HEK293T (cell line): ENCODE measurements at places on chromosomes 4 and X.

- DNase-seq, result no peak
These were observed 143.4 kb upstream of the VCX3A start for GRCh38 chrX:6678313-6678712.

DNA sequence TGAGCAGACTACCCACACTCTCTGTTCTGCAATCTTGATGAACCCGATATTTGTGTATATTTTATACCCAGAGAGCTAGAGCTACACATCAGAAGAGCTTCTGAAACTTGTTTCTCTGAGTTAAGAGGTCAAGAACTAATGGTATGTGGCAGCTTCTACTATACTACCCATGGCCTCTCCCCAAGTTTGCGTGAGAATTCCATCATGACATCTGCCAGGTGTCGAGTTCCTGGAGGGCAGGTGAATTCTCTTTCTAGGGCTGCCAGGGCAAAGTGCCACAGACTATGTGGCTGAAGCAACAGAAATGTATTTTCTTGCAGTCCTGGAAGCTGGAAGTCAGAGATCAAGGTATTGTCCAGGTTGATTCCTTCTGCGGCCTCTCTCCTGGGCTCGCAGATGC is 4.4 kb downstream of the SORCS2 start:
- DNase-seq, result no peak

DNA sequence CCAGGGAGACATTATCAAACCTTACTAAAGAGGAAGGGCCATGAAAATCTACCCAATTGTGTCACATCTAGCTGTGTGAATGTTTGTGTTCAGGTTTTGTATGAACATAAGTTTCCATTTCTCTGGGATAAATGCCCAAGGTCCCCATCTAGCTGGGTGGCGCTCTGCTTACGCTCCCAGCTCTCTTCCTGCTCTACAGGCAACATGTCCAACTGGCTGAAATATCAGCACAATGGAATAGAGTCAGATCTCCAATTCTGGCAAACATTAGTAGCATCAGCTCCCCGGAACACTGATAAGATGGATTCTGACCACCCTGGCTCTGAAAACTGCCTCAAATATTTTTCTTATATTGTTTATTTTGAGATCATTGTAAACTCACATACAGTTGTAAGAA is 74.8 kb downstream of the IRF2 start:
- DNase-seq, result no peak

GRCh38 chr4:77269505-77269904 is 112.5 kb downstream of the CCNG2 start:
- DNase-seq, result no peak

DNA sequence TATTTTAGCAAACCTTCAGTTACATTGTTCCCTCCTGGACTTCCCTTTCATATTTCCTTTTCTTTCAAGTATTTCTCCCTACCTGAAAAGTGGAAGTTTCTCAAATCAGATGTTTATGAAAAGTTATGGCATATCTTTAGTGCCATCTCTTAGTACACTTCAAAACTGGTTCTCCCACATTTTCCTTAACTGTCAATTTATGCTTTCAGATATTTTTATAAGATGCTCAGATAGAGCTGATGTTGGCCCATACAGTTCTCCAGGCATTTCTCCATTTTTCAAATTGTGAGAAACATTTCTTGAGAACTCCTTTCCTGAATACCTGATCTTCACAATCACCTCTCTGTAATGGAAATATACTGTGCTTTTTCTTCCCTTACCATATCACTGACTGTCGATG is 32.5 kb upstream of the AP1AR start:
- DNase-seq, result no peak

DNA sequence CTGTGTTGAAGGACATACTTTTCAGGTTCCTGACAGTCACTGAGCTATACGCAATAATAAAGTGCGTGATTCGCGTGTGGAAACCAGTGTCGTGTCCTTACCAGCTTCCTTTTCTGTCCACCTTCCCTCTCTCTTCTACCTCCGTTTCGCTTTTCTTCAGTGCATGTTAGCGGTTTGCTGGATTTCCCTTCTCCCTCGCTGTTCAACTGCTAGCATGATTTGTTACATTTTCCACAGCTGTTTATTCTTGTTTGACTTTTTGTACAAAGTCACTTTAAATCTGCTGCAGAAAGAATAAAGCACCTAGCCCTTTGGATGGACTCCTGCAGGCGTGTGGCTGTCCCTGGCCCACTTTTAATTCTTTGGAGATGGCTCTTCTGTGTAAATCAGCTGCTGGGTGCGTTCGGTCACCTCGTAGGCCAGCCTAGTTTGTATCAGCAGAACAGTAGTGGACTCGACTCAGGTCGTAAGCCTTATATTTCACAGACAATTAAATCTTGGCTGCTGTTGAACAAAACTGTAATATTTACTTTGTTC is 8.9 kb upstream of the HAND2 start:
- DNase-seq, result no peak

GRCh38 chrX:11267425-11267824 is 25.8 kb upstream of the AMELX start:
- DNase-seq, result no peak

DNA sequence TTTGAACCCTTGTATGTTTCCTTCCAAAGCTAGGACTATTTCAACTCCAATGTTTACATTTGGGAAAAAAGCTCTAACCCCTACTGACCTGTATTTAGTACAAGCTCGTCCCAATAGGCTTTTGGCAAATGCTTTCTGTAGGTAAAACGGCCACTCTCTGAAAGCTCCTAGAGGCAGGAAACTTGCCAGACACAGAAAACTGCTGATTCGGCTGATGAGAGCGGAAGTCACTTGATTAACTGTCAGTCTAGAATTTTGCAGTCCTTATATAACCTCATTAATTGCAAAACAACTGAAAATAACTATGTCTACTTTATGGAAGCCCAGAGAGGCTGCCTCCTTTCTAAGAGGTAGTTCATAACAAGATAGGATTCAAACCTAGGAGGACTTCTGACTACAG is 108.1 kb downstream of the TSPAN7 start:
- no peak for DNase-seq

GRCh38 chrX:68121371-68121770 is 311.9 kb downstream of the OPHN1 start:
- no peak for DNase-seq

- DNase-seq, result no peak
These were observed 15.4 kb downstream of the TSPAN5 start for GRCh38 chr4:98642991-98643426.

DNA sequence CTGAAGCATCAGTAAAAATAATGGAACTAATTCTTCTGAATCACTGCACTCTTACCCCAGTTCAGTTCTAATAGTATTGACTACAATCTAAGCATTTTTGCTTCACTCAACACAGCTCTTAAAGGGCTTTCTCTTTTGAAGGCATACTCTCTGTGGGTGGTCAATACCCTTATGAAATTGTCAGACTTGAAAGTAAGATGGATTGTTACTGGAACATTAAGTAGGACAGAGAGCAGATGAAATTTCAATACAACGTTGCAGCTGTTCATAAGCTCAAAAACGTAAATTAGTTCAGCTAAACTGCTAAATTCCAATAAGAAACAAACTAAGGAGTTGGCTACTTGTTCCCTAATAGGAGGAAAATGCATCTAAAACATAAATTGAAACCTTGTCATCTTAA is 352.3 kb upstream of the TENM3 start:
- no peak for DNase-seq

- no peak for DNase-seq
These were observed 116.5 kb upstream of the TRIM2 start for GRCh38 chr4:153087671-153088194.

DNA sequence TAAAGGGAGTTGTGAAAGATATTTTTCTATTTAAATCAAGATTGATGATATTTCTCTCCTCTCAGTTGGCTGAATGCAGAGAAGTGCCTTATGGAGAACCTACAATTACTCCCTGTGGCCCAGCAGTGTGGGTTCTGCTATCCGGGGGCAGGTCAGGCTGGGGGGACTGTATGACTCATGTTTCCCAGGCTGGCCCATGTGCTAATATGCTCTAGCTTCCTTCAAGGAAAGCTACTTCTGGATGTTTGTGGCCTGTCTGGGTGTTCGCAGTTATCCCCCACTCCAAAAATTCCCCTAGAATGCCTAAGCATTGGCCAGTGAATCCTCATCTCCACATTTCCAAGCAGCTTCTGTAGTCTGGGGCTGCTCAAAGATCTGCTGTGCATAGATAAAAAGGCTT is 58.9 kb upstream of the SPP1 start:
- DNase-seq, result no peak

GRCh38 chr4:87524456-87524855 is 4.7 kb downstream of the SPARCL1 start:
- DNase-seq, result no peak

- DNase-seq, result no peak
These were observed 80.0 kb downstream of the KCTD8 start for GRCh38 chr4:44368413-44369167.

GRCh38 chr4:2408401-2408958 is 10.0 kb downstream of the ZFYVE28 start:
- DNase-seq, result no peak

- DNase-seq, result no peak
These were observed 42.9 kb upstream of the HS3ST1 start for GRCh38 chr4:11471618-11472017.

DNA sequence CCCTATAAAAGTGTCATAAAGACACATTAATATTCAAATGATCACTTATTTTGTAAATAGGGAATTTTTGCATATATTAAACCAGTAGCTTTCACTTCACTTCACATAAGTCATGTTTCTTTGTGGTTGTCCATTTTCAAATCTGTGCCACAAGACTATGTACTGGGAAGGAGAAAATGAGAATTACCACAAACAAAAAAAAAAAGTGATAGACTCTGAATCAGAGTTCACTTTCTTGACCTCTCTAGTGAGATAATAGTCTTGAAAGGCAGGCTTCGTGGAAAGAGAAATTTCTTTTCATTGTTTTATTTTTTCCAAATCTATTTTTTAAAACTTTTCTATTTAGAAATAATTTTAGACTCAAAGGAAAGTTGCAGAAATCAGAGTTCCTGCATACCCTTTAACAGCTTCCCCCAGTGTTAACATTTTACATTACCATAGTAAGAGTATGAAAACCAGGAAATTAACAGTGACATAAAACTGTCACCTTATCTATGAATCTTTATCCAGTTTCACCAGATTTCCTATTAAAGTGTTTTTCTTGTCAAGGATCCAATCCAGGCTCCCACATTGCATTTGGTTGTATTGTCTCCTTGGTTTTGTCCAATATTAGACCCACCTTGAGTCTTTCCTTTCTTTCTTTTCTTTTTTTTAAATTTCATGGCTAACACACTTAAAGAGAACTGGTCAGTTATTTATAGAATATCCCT is 215.4 kb upstream of the PGRMC2 start:
- DNase-seq, result no peak

- no peak for DNase-seq
These were observed 21.8 kb upstream of the TBC1D14 start for GRCh38 chr4:6887591-6888371.

DNA sequence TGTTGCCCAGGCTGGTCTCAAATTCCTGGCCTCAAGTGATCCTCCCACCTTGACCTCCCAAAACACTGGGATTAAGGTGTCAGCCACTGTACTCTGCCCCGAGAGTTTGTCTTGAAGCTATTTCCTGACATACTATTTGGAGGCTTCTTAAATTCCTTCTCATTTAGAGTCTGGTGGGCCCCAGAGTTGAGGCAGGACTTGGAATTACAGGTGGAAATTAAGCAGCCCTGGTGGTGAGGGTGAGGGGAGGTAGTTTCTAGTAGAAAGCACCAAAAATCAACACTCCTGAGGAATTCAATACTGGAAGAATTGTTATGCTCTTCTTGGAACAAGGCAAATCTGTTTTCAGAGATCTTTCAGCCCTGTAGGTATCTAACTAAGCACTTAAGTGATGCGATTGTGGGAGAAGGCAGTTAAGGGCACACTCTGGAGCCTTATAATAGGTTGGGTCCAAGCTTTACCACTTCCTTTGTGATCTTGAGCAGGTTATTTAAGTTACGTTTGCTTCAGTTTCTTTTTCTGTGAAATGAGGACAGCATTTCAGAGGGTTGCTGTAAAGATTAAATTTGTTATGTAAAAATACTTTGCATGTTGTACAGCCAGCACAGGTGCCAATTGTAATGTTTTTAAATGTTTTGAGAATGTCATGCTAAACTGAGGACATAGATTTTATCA is 200.7 kb downstream of the SOWAHB start:
- DNase-seq, result no peak

- DNase-seq, result no peak
These were observed 49.5 kb downstream of the IQCM start for GRCh38 chr4:149766135-149766534.

- no peak for DNase-seq
These were observed 37.4 kb downstream of the PPP2R2C start for GRCh38 chr4:6435010-6435409.

- no peak for DNase-seq
These were observed 325.6 kb downstream of the ARHGAP10 start for GRCh38 chr4:148057516-148057915.

- no peak for DNase-seq
These were observed 152.3 kb downstream of the SLC10A7 start for GRCh38 chr4:146369446-146369845.

DNA sequence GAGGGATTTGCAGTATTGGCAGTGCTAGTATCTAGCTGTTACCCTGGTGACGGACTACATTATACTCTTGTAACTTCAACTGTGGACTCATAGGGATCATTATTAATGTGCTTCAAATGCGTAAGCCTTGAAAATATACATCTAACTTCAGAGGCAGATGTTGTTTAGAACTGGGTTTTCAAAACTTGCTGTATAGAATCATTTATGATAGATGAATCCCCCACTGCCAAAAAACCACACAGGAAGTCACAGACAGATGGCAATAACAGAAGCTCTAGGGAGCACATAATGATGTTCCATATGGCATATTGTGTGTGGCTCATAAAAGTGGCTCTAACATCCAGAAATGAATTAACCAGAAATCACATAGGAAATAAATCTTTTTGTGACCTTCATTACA is 62.3 kb upstream of the RELL1 start:
- DNase-seq, result no peak

DNA sequence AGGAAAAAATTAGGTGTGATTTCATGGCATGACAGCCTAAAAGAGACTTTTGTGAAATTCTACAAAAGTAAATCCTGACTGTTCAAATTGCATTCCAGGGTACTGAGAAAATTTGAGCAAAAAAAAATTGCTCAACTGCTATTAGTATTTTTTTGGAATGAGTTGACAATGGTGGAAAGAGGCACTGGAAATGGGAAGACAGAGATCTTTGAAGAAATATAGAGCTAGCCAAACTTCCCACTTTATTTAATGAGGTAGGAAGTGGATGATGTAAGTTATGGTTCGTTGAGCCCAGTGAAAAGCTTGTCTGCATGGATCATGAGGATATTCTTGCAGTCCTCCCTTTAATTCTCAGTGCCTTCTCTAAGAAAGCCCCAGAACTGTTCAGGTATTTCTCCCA is 183.8 kb downstream of the PTTG2 start:
- no peak for DNase-seq

- DNase-seq, result no peak
These were observed 1.5 kb upstream of the NBDY start for GRCh38 chrX:56727531-56727930.
